ENCODE measurements at places on chromosomes 11 and 22.

- DNase-seq: no peak
These were observed 182.5 kb downstream of the CSNK2A3 start for GRCh38 chr11:11170352-11171084.

DNA sequence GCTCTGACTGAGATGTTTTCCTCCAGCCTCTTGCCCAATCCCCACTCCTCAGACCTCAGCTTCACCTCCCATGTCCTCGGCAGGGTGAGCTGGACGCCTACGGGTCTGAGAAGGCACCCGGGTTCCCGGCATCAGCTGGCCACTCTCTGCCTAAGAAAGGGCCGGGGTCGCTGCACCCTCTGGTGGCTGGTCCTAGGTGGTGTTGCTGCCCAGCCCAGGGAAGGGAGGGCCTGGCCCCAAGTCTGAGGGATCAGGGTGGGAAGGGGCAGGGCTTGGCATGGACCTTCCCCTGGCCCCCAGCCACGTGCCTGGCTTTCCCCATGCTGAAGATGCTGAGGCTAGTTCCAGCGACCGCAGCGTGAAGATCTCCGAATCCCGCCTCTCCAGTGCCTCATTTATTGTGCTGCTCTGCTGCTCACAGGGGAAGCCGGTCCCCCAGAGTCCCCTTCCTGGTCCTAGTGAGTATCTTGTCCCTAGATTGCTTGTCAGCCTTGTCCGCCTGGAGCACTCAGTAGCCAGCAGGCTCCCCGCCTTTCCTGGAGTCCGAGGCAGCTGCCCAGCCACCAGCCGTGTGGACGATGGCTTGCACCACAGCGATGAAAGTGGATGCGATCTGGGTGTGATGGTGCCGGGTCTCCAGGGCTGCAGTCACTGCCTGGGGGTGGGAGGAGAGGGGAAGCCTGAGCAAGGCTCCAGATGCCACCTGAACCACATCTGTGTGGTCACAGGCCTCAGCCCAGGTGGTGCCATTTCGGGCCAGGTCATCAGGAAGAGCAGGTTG lies 2.9 kb upstream of the GGT5 start:
- DNase-seq: peak; percentile 95

DNA sequence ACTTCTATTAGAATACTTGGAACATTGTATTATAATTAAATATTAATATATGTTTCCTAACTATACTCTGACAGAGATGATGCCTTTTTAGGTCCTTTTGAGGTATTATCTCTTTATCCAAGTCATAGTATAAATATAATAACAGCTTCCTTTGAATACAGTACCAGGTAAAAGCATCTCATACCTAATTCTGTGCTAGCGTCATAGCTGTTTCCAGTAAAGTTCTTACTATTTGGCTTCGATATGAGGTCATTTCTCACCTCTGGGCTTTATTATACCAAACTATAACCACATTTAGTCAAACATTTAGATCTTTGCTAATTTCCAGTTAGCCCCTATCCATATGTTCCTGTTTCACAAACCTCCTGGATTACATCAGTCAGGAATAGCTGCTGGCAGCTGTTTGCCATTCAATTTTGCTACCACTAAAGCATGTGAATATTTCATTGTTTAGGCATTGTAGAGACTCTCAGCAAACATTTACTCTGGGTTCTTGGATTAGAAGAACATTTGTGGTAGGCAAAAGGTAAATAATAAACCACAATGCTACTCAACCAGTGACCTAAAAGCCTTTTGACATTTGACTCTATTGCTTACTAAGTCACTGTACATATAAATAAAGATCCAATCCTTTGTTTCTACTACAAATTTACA lies 255.1 kb downstream of the TTC28 start:
- DNase-seq: peak; percentile 24

DNA sequence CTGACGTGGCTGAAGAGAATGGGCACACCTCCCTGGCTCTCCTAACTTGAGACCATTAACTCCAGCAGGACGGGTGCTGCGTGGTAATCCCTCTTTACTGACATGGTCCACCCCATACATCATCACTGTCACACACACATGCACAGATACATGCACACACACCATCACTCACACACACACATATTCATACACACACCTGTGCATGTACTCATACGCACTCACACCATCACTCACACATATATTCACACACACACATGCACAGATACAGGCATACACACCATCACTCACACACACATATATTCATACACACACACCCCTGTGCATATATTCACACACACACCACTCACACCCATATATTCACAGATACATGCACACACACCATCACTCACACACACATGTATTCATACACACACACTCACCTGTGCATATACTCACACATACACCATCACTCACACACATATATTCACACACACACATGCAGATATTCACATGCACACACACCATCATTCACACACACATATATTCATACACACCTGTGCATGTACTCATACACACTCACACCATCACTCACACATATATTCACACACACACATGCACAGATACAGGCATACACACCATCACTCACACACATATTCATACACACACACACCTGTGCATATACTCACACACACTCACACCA lies 74.8 kb downstream of the EFCAB6 start:
- DNase-seq: no peak

GRCh38 chr22:22037740-22038139 lies 55.2 kb upstream of the TOP3B start:
- peak; percentile 61 for DNase-seq
